ENCODE measurements at places on chromosomes 6 and 20.

DNA sequence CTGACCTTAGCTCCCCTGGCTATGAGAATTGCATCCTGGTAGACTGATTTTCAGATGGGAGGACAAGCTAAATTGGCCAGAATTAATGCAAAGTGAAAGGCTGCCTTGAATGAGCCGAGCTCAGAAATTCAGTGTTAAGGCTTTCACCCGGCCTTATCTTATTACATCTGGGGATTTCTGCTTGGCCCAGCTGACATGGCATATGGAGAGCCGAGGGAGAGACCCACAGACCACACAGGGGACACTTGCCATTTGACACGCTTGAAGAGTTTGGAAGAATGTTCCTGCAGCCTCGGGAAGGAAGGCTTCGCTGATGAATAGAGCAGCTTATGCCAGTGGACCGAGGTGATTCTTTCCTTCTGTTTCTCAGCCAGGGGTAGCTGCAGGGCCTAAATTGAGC is 9.0 kb downstream of the MOCS3 start:
- peaks cover 3% of the 10 kb centered on the region for H3K36me3 ChIP-seq
- no peak overlapping the region for H3K27ac ChIP-seq
- no peak overlapping the region for H3K4me3 ChIP-seq
- H3K4me1 ChIP-seq = no peaks in the 10 kb centered on the region
- no peak for DNase-seq
- no peaks in the 10 kb centered on the region for H3K27me3 ChIP-seq

DNA sequence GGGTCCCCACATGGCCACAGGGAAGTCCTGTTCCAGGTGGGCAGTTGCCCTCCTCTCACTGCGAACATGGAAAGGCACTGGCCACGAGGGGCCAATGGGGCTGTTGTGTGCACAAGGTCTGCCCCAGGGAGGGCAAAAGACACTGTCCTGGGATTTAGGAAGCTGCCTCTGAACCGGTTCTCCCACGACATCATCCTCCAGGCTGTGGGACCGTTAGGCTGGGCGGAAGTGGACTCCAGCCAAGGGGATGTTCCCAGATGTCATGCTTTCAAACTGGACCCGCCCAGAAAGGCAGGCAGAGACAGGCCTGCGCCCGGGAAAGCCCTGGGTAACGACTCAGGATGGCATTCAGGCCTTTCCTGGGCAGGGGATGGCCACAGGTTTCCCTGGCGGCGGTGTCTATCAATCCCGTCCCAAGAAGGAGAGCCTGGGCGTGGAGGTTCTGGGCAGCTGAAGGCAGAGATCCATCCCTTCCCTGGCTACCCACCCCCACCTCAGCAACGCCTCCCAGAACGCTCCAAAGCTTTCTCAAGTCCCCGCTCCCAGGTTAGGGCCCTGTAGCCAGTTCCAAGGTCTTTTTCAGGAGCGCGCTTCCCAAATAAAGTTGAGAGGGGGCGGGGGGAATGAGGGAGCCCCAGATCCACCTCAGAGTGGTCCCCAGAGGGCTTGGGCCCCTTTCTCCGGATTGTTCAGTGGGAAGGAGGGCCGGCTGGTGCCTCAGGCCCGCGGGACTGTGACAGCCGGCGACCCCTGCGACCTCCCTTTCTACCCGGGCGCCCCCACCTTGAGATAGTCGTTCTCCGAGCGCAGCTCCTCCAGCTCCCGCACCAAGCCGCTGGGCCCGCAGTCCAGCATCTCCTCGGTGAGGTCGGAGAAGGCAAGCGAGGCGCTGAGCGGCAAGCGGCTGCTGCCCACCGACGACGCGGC is 13.8 kb upstream of the TLDC2 start:
- H3K4me1 ChIP-seq = peaks cover 13% of the 10 kb centered on the region
- H3K27ac ChIP-seq = no peak overlapping the region
- no peaks in the 10 kb centered on the region for H3K36me3 ChIP-seq
- H3K4me3 ChIP-seq = no peak overlapping the region
- no peak for DNase-seq

- H3K36me3 ChIP-seq = peaks cover 7% of the 10 kb centered on the region
- no peak overlapping the region for H3K27ac ChIP-seq
- no peak overlapping the region for H3K4me3 ChIP-seq
- no peaks in the 10 kb centered on the region for H3K4me1 ChIP-seq
Measured at GRCh38 chr6:2307799-2308198, 62.4 kb upstream of the GMDS start.

GRCh38 chr6:134398453-134398852 is 80.5 kb upstream of the SGK1 start:
- peaks cover 30% of the 10 kb centered on the region for H3K4me1 ChIP-seq
- no peaks in the 10 kb centered on the region for H3K27me3 ChIP-seq
- DNase-seq = peak; percentile 21
- H3K27ac ChIP-seq = peak overlapping the region; percentile 78
- H3K36me3 ChIP-seq = no peaks in the 10 kb centered on the region
- no peak overlapping the region for H3K4me3 ChIP-seq

DNA sequence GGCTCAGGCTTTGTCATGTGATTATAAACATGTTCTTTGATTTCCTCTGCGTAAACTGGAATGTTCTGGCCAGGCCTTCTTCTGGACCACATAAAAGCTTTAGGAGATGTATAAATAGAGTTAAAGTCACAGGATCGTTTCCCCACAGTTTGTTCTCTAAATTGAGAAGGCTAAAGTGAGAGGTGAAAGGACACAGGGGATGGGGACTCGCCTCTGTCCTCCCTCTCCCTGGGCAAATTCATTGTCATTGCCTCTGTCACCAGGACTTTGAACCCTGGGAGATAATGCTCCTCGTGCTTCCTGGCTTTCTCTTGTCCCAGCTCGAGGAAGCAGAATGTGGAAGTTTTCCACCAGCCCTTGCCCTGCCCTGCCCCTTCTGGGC is 20.3 kb upstream of the ZFAND3 start:
- no peaks in the 10 kb centered on the region for H3K27me3 ChIP-seq
- DNase-seq = no peak
- H3K36me3 ChIP-seq = no peaks in the 10 kb centered on the region
- no peak overlapping the region for H3K27ac ChIP-seq
- no peak overlapping the region for H3K4me3 ChIP-seq
- H3K4me1 ChIP-seq = no peaks in the 10 kb centered on the region

All from activated naive CD8-positive, alpha-beta T cell treated with anti-CD3 and anti-CD28 coated beads, Interleukin-2, amount 50 U/mL, for 24 hours (primary cell).